ENCODE measurements at places on chromosomes 2 and 18.

GRCh38 chr2:49248506-49248905 lies 94.2 kb upstream of the FSHR start:
- no peak for DNase-seq

DNA sequence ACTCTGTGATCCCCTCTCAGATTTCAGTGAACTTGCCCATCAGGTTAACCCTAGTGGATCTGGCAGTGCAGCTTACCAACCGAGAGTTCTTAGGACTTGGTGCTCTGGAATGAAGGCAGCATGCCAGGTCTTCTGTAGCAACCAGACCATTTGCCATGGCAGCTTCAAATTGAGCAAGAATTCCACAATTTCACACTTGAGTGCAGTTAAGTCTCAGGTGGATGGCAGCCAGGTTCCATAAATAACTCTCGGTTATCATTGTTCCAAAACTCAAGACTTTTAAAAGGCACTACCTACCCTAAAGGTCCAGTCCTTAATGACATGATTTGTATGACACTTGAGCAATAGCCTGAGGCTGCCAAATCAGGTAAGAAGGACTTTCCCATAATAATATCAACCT lies 48.1 kb downstream of the GALNT3 start:
- DNase-seq = no peak

- DNase-seq = no peak
These were observed 5.6 kb downstream of the WNT10A start for GRCh38 chr2:218885981-218886947.

GRCh38 chr2:127012868-127013267 lies 94.1 kb downstream of the BIN1 start:
- no peak for DNase-seq

- no peak for DNase-seq
These were observed 244.8 kb downstream of the BABAM2 start for GRCh38 chr2:28135324-28135723.

GRCh38 chr2:96092573-96092877 lies 23.8 kb downstream of the ADRA2B start:
- DNase-seq = no peak

DNA sequence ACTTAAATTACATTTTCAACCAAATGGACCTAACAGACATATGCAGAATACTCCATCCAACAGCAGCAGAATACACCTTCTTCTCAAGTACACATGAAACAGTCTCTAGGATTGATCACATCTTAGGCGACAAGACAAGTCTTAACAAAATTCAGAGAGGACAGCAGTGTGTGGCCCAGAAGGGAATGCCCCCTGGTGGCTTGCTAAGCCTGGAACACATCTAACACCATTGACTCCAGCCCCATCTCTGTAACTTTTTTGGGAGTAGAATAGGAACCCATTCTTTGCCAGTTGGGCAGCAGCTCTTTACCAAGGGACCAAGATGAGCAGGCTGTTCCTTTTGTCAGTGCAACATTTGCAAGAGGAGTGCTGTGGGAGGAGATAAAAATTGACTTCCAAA lies 249.9 kb downstream of the PLCL1 start:
- DNase-seq = no peak

- DNase-seq = no peak
These were observed 805.2 kb downstream of the SLC4A3 start for GRCh38 chr2:220432645-220433044.

GRCh38 chr2:65688141-65688886 lies 255.9 kb upstream of the SPRED2 start:
- no peak for DNase-seq

GRCh38 chr2:220053919-220054318 lies 426.5 kb downstream of the SLC4A3 start:
- no peak for DNase-seq

DNA sequence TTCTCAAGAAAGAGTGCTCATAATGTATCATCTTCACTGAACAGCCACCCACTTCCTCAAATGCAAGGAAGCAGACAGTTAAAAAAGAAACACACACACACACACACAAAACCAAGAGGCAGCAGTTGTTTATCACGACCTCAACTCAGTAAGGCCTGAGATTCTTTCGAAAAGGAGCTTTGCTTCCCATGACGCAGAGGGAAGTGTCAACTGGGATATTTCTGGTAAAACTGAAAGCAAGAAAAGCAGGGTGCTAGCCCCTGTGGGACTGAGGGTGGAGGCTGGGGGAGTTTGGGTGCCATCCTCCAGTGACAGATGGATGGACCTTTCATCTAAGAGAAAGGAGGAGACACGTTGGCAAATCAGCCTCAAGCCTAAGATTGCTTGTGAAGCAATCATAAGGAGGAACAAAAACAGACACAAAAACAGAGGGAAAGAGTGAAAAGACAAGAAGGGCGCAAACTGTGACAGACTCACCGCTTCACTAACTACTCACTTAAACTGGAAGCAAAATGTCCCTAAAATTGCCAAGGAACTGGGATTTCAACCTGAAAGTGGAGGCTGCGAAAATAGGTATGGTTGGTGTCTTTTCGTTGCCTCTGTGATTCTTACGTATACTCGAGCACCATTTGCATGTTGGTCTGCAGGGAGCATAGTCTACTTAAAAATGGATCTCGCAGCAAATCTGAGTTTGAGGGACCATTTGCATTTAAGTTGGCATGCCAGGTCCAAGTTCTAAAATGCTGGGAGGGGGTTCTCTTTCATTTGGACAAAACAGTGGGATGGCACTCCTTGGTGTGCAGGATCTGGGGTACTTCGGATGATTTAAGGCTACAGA lies at the start of gene ARHGAP25:
ARHGAP25 (plus strand) TSS at position 124 of the 838 bp plus-strand sequence; CDS start at position 513, 389 bp downstream.
- DNase-seq = no peak

- no peak for DNase-seq
These were observed 430.4 kb downstream of the DLGAP1 start for GRCh38 chr18:4024702-4025101.

DNA sequence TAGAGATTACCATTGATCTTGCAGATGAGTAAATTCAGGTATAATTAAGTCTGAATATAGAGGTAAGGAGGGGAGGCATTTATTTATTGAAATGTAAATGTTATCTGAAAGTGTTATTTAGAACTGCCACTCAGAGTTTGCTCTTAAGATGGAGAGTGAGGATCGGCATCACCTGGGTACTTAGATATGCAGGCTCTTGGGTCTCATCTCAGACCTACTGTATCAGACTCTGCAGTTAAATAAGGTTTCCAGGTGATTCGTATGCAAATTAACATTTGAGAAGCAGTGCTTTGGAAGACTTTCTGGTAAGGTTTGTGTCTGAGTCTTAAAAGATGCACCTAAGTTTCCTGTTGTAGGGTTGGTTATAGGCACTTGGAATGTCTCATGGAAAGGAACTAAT lies 9.2 kb downstream of the HTR2B start:
- DNase-seq = no peak

- no peak for DNase-seq
These were observed 48.1 kb upstream of the CTIF start for GRCh38 chr18:48490641-48491293.

DNA sequence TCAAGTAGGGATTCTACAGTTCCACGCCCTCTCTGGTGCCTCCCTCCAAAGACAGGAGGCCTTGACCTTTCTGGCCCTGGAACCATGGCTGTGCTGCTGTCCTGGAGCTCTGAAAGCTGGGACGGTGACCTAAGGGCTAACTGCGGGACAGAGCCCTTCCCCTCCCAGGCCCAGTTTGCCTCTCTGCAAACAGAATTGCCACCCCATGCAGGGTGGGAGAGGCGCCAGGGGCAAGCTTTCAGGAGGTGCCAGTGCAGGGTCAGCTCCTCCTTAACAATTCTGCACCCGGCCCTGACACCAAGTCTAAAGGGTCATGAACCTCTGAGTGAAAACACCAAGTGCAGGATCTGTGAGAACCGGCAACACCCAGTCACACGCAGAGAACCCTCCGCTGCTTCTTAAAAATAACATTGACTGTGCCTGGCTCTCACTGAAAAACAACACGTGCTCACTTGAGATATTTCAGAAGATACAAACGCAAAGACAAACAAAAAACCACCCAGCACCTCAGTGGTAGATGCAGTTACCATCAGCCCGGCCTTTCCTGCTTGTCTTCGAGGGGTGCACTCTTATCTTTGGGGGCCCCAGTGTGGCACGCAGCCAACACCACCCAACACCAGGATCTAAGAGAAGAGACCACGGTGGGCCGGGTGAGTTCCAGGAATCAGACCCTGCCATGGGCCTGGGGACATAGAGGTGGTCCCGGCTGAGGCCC lies 1.1 kb upstream of the SNED1 start:
- DNase-seq = no peak

- DNase-seq = no peak
These were observed 171.9 kb upstream of the SALL3 start for GRCh38 chr18:78807668-78808067.

- DNase-seq = no peak
These were observed 1.3 kb downstream of the FMNL2 start for GRCh38 chr2:152336119-152336853.

DNA sequence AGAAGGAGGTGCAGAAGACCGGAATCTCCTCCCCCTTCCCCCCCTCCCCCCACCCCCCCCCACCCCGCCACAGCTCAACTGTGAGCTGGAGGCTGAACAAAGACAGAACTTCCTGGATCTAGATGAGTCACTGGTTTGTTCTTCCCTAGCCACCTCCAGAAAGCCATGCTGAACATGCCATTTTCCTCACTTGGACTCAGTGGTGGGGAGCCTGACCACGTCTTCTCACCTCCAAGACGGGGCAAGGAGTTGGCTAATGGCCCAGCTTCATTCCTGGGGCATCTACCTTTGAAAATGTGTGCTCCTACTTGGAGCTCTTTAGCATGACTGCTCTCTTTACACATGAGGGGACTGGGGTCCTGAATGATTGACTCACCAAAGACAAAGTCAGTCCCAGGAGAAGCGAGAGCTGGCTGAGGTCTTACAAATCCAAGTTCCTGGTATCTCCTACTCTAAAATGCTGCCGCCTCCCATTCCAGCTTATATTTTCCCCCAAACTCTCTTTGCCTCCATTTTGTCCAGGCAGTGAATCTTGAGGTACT lies 22.6 kb upstream of the FZD5 start:
- no peak for DNase-seq

- no peak for DNase-seq
These were observed 402.0 kb upstream of the MMADHC start for GRCh38 chr2:149989447-149990063.

GRCh38 chr2:181946444-181947127 lies 39.1 kb upstream of the PPP1R1C start:
- DNase-seq = no peak

Data from activated naive CD4-positive, alpha-beta T cell (primary cell).